ENCODE measurements at places on chromosomes 12 and 14. TPM values are rescaled to one million over a fixed set of nuclear protein-coding genes. Genes with fewer than 3 reads are reported as not detected.

The NOS1 gene
- total RNA-seq = 131 TPM

The ADSS1 gene
- total RNA-seq = 1.2 TPM

The ACSS3 gene
- 24.4 TPM for total RNA-seq

The BBOF1 gene
- total RNA-seq = 0.66 TPM

The IFI27L2 gene
- 24.2 TPM for total RNA-seq

The ATL1 gene
- 0.66 TPM for total RNA-seq

The WASHC3 gene
- 33.7 TPM for total RNA-seq

- no peak overlapping the region for H3K27ac ChIP-seq
- peaks cover 16% of the 10 kb centered on the region for H3K4me1 ChIP-seq
- H3K36me3 ChIP-seq = no peaks in the 10 kb centered on the region
- H3K27me3 ChIP-seq = no peaks in the 10 kb centered on the region
Observed at GRCh38 chr12:89949457-89950195, 241.0 kb upstream of the ATP2B1 start.

GRCh38 chr14:74864198-74864597 lies 11.7 kb downstream of the PROX2 start:
- DNase-seq = no peak
- H3K27ac ChIP-seq = no peak overlapping the region
- H3K4me3 ChIP-seq = no peak overlapping the region
- no peaks in the 10 kb centered on the region for H3K27me3 ChIP-seq
- H3K4me1 ChIP-seq = no peaks in the 10 kb centered on the region

GRCh38 chr12:124484526-124484953 lies 82.9 kb downstream of the NCOR2 start:
- H3K27me3 ChIP-seq = no peaks in the 10 kb centered on the region
- peak; percentile 57 for DNase-seq
- H3K4me3 ChIP-seq = no peak overlapping the region
- no peak overlapping the region for H3K27ac ChIP-seq
- peaks cover 31% of the 10 kb centered on the region for H3K4me1 ChIP-seq
- peaks cover 19% of the 10 kb centered on the region for H3K36me3 ChIP-seq

- H3K4me1 ChIP-seq = 0 out of 2 replicates have a peak, but pooled peaks cover 5% of the 10 kb centered on the region
- no peak overlapping the region for H3K27ac ChIP-seq
- H3K4me3 ChIP-seq = no peak overlapping the region
- DNase-seq = no peak
Observed at GRCh38 chr14:51715742-51716141, 64.0 kb downstream of the FRMD6 start.

DNA sequence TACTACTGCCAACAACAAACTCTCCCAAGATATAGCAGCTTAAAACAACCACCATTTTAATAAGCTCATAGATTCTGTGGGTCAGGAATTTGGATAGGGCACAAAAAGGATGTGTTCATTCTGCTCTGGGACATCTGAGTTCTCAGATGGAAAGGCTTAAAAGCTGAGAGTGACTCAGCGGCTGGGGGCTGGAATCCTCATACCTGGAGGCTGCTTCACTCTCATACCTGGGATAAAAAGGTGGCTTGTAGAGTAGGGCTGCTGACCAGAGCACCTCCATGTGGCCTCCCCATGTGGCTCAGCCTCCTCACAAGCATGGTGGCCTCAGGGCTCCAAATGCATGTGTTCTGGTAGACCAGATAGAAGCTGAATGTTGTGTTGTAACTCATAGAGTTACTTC lies 20.2 kb upstream of the PELI2 start:
- peaks cover 9% of the 10 kb centered on the region for H3K4me1 ChIP-seq
- H3K4me3 ChIP-seq = no peak overlapping the region
- H3K27me3 ChIP-seq = no peaks in the 10 kb centered on the region
- no peaks in the 10 kb centered on the region for H3K36me3 ChIP-seq

- H3K4me1 ChIP-seq = peaks cover 20% of the 10 kb centered on the region
- DNase-seq = peak; percentile 97
- H3K27ac ChIP-seq = peak overlapping the region; percentile 84
- no peaks in the 10 kb centered on the region for H3K27me3 ChIP-seq
- H3K36me3 ChIP-seq = peaks cover 14% of the 10 kb centered on the region
- H3K4me3 ChIP-seq = peak overlapping the region; percentile 48
Observed at GRCh38 chr12:6336079-6336888, 5.6 kb downstream of the TNFRSF1A start.

DNA sequence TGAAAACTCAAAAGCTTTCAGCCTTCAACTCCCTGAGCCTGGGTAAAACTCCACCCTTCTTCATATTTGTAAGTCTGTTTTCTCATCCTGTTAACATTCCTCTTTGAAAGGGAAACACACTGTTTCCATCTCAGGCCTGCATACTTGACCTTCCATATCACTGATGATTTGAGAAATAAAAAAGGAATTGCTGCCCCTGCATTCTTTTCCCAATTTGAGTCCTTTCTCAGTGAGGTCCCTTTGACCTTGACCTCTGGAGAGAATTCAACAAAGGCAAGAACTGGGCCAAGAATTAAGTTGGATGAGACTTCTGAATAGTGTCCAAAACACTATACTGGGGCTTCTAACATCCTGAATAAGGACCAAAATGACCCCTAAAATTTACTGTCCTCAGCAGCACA lies 108.0 kb downstream of the AEBP2 start:
- H3K36me3 ChIP-seq = no peaks in the 10 kb centered on the region
- H3K4me1 ChIP-seq = no peaks in the 10 kb centered on the region
- no peak for DNase-seq
- H3K4me3 ChIP-seq = no peak overlapping the region

GRCh38 chr14:81220580-81220829 lies 254 bp downstream of the GTF2A1 start:
- no peaks in the 10 kb centered on the region for H3K27me3 ChIP-seq
- H3K36me3 ChIP-seq = peaks cover 7% of the 10 kb centered on the region
- peak overlapping the region; percentile 100 for H3K27ac ChIP-seq

DNA sequence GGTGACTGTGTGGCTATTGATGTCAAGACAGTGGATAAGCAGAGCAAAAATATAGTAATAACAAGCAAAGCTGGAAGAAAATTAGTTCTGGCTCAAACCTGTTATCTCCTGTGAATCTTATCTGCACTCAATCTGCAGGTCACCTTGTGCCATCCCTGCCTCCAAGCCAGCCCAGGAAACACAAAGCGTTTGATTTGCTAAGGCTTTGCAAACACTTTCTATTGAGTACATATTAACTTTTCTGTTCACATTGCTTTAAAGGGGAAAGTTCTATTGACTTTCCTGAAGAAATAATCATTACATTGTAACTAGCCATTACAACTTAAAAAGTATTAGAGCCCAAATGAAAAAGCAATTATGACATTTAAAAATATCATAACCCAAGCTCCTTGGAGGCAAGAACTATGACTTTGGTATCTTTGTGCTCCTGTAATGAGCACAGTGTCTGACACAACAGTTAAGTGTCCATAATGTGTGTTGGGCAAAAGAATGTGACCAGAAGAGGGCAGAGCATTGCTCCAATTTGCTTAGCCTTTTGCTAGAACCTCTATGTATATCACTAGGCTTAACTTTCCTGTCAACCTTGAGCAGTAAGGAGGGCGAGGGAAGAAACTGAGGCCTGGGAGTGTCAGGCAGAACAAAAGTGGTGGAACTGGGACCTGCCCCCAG lies 24.7 kb downstream of the SERPINA3 start:
- no peaks in the 10 kb centered on the region for H3K36me3 ChIP-seq
- no peak for DNase-seq
- H3K27ac ChIP-seq = no peak overlapping the region
- H3K4me1 ChIP-seq = no peaks in the 10 kb centered on the region
- H3K27me3 ChIP-seq = no peaks in the 10 kb centered on the region
- H3K4me3 ChIP-seq = no peak overlapping the region

- H3K27ac ChIP-seq = no peak overlapping the region
- DNase-seq = no peak
- H3K36me3 ChIP-seq = no peaks in the 10 kb centered on the region
- H3K4me3 ChIP-seq = no peak overlapping the region
Observed at GRCh38 chr14:103233328-103233727, 100.7 kb upstream of the EIF5 start.

DNA sequence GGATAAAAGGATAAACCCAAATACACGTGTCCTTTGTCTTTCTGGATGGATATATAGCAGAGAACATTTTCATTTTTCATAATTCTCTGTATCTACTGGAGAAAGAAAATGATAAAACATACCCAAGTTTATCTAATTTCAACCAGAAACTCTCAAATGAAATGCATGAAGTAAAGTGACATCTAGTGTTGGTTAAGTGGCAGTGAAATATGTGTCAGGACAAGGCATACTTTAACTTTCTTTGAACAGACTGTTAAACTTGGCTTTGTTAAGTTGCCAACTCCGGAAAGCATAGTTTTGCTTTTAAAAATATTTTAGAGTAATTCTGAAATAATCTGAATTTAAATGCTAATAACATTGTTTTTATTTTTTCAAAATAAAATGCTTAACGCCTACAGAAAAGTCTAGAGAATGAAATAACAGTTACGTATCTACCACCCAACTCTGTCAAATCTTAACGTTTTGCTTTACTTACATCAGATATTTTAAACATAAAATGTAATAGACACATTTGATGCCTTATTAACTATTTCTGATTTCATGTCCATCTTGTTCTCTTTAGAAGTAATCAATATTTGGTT lies 25.2 kb upstream of the NTN4 start:
- H3K36me3 ChIP-seq = no peaks in the 10 kb centered on the region
- no peak overlapping the region for H3K27ac ChIP-seq
- peak; percentile 46 for DNase-seq
- H3K27me3 ChIP-seq = no peaks in the 10 kb centered on the region
- no peak overlapping the region for H3K4me3 ChIP-seq
- H3K4me1 ChIP-seq = no peaks in the 10 kb centered on the region

GRCh38 chr14:101562659-101563351 lies 1.5 kb downstream of the DIO3 start:
- no peaks in the 10 kb centered on the region for H3K27me3 ChIP-seq
- no peak overlapping the region for H3K27ac ChIP-seq
- no peaks in the 10 kb centered on the region for H3K36me3 ChIP-seq
- H3K4me3 ChIP-seq = no peak overlapping the region
- no peak for DNase-seq

GRCh38 chr14:75533791-75534555 lies 11.7 kb downstream of the BATF start:
- no peak overlapping the region for H3K27ac ChIP-seq
- no peaks in the 10 kb centered on the region for H3K4me1 ChIP-seq
- no peaks in the 10 kb centered on the region for H3K27me3 ChIP-seq
- no peak for DNase-seq
- H3K4me3 ChIP-seq = no peak overlapping the region
- no peaks in the 10 kb centered on the region for H3K36me3 ChIP-seq

DNA sequence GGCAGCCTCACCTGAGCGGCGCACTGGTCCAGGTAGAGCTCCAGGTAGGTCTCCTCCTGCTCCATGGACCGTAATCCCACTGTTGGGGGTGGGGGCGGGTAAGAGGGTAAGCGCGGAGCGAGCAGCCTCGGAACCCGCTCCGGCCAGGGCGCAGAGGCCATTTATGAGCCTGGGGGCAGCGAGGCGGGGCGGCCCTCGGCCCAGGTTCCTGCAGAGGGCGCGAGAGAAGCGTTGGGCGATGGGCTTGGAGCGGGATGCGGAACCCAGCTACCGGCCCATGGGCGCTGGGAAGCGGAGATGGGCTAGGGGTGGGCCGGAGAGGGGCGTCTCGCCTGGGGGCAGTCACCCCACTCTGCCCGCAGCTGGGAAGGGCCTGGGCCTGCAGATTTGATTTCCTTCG lies at the start of gene TBPL2:
Gene TBPL2 (minus strand): TSS at position 232 of the 400 bp plus-strand sequence. CDS start 167 bp downstream, at position 65.
- H3K4me3 ChIP-seq = no peak within 1 kb of the TSS
- no peaks in the 10 kb centered on the region for H3K4me1 ChIP-seq
- H3K27ac ChIP-seq = no peak within 1 kb of the TSS
- no peaks in the 10 kb centered on the region for H3K27me3 ChIP-seq

DNA sequence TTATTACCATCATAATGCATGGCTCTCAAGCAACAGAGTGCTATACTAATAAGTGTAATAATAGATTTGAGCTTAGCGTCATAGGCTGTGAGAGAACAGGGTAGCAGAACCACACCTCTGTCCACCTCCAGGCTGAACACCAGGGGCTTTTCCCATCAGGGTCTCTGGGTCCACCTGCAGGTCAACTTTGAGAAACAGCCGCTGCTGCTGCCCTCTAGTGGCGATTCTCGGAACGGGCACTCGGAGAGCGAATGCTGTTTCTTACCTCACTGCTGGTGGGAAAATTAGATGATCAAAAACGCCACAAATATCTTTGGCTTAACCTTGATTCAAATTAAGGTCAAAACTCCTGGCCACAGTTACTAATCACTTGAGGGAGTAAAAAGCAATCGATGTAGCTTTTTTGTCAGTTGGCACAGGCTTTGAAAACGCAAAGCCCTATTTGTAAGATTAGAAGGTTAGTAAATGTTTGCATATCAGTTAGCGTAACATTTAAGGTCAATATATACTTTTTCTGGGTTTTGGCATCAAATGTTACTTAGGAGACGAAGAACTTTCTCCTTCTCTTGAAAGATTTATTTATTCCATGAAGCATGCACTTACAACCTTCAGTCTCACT lies 127.9 kb upstream of the TMEM132D start:
- no peak overlapping the region for H3K27ac ChIP-seq
- H3K4me3 ChIP-seq = no peak overlapping the region
- no peaks in the 10 kb centered on the region for H3K4me1 ChIP-seq
- H3K36me3 ChIP-seq = no peaks in the 10 kb centered on the region
- H3K27me3 ChIP-seq = peaks cover 7% of the 10 kb centered on the region

GRCh38 chr12:118359541-118359915 lies 13.2 kb downstream of the TAOK3 start:
- no peak overlapping the region for H3K4me3 ChIP-seq
- H3K4me1 ChIP-seq = peaks cover 6% of the 10 kb centered on the region
- H3K27me3 ChIP-seq = no peaks in the 10 kb centered on the region
- no peak overlapping the region for H3K27ac ChIP-seq
- DNase-seq = no peak

GRCh38 chr12:79916826-79917225 lies 18.1 kb downstream of the PPP1R12A start:
- H3K27ac ChIP-seq = no peak overlapping the region
- H3K4me3 ChIP-seq = no peak overlapping the region
- H3K36me3 ChIP-seq = no peaks in the 10 kb centered on the region
- no peak for DNase-seq
- H3K4me1 ChIP-seq = no peaks in the 10 kb centered on the region

DNA sequence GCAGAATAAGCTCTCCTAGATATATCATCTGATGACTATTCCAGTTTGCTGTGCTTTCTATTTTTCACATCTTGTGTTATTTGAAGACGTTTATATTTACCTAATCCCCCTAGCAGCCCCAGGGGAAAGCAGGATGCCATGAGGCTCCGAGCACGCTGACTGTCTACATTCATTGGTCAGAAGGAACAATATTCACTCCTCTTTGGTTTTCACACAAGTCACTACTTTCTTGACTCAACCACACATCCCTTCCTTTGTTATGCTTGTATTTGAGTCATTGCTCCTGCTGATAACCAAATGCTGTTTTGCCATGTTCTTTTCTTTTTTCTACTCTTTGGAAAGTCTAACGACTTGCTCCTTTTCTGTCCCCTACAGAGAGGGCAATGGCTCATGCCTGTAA lies 86.5 kb upstream of the SLC38A2 start:
- no peak for DNase-seq
- no peak overlapping the region for H3K27ac ChIP-seq
- H3K4me3 ChIP-seq = no peak overlapping the region
- no peaks in the 10 kb centered on the region for H3K27me3 ChIP-seq

DNA sequence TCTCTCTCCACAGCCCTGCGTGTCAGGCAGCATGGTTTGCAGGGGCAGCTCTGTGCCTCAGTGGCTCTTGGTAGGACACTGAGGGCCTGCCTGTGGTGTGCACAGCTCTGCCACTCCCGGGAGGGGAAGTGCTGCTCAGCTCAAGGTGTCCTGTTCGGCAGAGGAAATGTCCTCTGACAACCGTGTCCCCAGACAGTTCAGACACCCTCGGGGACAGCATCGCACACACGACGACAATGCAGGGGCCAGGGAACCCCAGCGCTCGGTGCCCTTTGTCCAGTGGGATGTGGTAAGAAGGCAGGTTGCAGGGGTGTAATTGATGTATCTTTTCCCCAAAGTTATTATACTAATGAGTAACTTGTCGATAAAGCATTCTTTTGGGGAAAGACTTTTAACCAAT lies 14.2 kb downstream of the ANKLE2 start:
- no peak overlapping the region for H3K4me3 ChIP-seq
- peaks cover 95% of the 10 kb centered on the region for H3K36me3 ChIP-seq
- H3K27me3 ChIP-seq = no peaks in the 10 kb centered on the region
- H3K27ac ChIP-seq = no peak overlapping the region

Data from SJCRH30 (cell line).